Right forelimb (tissue), 1 donor: ENCODE measurements at places on chromosomes 12 and 14.

GRCh38 chr12:123499332-123499731 is 34.2 kb downstream of the RILPL1 start:
- no peak for DNase-seq

GRCh38 chr14:76834241-76834661 is 8.0 kb downstream of the LRRC74A start:
- no peak for DNase-seq

DNA sequence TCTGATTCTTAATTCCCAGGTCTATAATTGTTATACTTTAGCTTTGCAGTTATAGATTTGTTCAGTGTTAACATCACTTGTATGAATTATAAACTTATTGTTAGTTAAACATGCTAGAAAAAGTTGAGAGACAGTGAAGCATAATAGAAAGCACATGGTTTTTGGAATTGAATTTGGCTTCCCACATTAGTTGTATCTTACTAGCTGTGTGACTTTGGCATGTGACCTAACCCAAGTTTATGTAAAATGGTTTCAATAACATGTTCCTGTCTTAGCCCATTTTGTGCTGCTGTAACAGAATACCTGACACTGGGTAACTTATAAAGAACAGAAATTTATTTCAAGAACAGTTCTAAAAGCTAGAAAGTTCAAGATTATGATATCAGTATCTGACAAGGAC is 146.3 kb downstream of the PDE3A start:
- DNase-seq = no peak

DNA sequence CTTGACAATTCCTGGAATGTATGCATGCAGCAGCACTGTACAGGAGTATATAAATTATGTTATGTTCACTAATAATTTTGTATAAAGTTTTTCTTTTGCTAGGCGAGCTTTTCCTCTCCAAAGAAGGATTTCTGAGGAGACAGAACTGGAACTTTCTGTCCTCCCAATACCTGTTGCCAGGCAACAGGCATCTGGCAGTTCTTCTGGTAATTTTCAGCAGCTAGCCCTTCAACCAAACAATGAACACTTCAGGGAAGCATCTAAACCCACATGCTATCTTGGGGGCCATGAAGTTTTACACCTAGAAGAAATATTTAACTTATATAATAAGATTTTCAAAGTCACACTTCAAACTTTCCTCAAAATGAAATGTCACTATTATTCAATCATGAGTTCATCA is 162.9 kb upstream of the SYT10 start:
- DNase-seq = no peak

- DNase-seq = no peak
These were observed 18.2 kb downstream of the DYNC1H1 start for GRCh38 chr14:101982621-101983020.

DNA sequence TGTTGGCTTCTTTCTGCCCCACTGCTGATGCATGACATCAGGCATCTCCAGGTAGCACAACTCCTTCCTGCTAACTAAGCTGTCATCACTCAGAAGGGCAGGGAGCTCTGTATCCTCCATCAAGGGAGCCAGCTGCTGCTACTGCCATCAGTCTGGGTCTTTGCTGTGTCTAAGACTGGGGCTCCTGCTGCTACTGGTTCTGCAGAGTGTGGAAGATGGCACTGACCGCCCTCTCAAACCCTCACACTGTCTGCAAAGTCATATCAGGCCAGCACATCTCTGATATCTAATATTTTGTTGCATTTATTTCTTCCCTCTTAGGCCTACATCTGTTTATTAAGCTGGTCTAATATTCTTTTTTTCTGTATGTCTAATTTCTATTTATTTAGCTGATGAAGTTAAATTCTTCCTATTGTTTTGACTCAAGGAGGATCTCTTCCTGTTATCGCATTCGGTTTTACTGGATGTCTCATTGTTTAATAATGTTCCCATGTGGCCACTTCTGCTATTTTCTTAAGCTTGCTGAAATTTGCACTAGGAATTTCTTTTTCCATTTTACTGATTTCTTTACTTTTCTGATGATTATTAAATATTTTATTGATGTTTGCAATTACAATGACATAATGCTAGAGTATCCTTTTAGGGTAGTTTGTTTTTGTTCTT is 7.6 kb upstream of the E2F7 start:
- DNase-seq = no peak
